GM13977 (cell line): ENCODE measurements at places on chromosomes 5 and 9.

DNA sequence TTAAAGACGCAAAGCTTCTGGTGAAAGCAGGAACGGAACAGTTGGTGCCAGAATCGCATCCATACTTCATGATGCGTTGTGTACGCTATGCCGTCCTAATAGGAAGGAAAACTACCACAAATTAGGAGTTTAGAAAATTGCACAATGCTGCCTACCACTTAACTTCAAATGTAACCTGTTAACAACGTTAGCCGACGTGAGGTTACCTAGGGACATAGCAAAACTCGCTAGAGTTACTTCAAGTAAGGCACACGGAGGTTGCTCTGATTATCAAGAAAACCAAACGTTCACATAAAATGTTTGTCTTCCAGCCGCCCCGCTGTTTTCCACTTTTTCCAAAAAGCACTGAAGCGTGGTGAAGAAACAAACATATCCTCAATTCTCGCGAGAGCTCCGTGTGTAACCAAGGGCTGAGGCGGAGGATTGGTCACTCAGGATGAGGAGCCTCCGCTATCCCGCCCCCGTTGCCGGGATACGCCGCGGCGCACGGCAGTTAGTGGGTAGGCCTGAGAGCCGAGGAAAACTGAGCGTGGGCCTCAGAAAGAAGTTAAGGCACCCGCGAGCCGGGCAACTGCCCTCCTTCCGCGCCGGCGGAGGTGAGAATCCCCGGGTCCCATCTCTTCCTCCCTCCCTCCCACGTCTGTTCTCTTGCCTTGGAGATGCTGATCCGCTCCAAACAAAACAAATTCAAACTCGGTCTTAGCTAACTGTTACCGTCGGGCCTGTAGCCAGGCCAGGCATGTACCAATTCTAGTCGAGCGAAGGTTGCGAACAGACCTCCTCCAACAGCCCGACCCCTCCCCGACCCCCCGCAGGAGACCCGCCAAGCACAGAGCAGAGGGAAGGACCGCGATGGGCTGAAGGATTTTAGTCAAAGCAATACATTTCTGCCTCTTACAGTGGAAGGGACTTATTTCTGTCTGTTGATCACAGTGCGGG lies at the start of gene IFT74:
Gene IFT74 (plus strand): TSS at position 492 of the 939 bp plus-strand sequence. CDS start 5,556 bp downstream, outside the sequence.
- peak; percentile 92 for DNase-seq

DNA sequence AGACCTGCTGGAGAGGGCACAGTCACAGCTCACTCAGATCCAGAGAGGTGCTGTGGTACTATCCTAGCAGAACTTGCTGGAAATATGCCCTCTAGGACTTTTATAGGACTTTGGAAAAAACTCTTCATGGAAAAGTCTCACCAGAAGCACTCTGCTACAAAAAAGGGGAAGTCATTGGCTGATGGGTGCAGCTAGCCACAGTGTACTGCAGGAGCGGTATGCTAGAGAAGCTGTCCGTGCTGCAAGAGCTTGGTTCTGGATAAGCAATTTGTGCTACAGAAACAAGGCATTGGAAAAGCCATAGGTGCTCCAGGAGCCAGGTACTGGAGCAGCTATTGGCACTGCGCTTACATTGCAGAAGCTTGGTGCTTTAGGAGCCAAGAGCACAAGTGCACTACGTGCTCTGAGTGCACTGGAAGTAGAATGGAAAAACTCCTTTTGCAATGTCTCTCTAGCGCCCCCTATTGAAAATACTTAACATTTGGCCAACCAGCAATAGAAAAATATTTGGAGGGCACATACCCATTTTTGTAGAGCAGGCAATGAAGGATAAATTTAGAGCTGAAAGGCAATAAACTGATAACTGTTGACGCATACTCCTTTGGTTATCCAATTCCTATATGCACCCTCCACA lies 83.4 kb downstream of the MEGF10 start:
- no peak for DNase-seq

- DNase-seq, result peak; percentile 72
These were observed 579 bp upstream of the FAM78A start for GRCh38 chr9:131276891-131277286.

DNA sequence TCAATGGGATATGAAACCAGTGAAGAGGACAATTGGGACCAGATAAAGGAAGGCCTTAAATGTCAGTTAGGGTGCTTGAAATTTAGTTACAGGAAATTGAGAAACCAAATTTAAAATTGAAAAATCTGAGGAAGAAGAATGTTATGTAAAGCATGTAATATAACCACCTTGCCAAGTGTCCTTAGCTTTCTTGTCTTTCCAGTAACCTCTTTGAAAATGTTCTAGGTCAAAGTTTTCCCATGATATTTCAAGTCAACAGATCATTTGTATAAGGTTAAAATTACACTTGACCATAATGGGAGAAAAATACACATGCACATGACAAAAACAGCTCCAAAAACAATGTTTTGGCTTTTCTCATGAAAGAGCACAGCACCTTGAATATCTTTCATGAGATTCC lies 21.1 kb downstream of the LOX start:
- no peak for DNase-seq

DNA sequence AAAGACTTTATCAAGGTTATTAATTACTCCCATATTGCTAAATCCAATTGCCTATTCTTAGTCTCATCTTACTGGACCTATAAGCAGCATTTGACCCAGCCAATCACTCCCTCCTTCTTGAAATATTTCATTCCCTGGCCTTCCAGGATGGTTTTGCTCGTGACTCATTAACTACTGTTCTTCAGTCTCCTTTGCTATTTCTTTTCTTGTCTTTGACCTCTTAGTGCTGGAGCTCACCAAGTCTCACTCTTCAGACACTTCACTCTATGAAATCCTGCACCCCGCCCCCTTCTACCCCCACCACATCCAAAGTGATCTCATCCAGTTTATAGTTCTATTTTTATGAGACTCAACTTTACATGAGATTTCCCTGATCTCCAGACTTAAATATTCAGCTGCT lies 803.1 kb upstream of the WWC1 start:
- DNase-seq, result no peak

GRCh38 chr5:57299986-57300385 lies 126.1 kb downstream of the GPBP1 start:
- no peak for DNase-seq

- no peak for DNase-seq
These were observed 284.9 kb upstream of the IRX1 start for GRCh38 chr5:3310541-3311261.

DNA sequence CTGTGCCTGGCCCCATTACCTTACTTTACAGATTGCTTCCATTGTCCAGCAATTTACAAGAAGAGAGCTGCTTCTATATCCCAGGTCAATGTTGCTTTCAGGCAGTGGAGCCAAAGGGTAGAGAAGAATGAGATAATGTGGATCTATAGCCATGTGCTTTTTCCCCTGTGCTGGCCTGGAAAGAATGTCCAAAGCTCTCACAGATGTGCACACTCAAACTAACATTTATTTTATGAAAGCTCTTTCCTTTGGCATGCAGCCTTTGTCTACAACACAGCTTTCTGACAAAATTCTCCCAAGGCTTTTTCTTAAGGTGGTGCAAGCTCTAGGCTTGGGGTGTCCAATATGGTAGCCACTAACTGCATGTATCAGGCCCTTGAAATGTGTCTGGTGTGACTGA lies 217.3 kb downstream of the LRRC70 start:
- no peak for DNase-seq

GRCh38 chr5:177271113-177271512 lies 32.4 kb downstream of the RAB24 start:
- DNase-seq, result no peak

GRCh38 chr9:133609311-133610098 lies at the start of gene FAM163B:
Gene FAM163B, minus strand, starts transcription at chr9:133609389. Its CDS starts 29,166 bp downstream, at chr9:133580223.
- no peak for DNase-seq

- DNase-seq, result no peak
These were observed 259.5 kb downstream of the NR3C1 start for GRCh38 chr5:143143973-143144372.

DNA sequence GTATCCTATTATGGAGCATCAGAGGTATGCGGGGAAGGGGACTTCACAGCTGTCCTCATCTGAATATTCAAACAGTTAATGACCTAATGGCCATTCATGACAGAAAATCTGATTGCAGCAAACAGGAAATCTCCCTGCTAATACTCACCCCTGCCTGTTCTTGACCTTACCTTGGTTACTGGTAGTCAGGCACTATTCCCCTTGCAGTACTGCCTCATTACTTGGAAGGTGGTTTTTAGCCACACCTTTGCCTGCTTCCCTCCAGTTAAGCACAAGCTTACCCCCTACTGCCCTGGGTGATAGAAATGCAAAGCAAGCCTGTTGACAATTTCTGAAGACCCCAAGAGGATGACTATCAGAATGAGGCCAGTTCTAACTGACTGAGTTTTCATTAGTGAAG lies 332.4 kb downstream of the NTRK2 start:
- no peak for DNase-seq

- no peak for DNase-seq
These were observed 64.6 kb downstream of the IL31RA start for GRCh38 chr5:55915783-55916182.

DNA sequence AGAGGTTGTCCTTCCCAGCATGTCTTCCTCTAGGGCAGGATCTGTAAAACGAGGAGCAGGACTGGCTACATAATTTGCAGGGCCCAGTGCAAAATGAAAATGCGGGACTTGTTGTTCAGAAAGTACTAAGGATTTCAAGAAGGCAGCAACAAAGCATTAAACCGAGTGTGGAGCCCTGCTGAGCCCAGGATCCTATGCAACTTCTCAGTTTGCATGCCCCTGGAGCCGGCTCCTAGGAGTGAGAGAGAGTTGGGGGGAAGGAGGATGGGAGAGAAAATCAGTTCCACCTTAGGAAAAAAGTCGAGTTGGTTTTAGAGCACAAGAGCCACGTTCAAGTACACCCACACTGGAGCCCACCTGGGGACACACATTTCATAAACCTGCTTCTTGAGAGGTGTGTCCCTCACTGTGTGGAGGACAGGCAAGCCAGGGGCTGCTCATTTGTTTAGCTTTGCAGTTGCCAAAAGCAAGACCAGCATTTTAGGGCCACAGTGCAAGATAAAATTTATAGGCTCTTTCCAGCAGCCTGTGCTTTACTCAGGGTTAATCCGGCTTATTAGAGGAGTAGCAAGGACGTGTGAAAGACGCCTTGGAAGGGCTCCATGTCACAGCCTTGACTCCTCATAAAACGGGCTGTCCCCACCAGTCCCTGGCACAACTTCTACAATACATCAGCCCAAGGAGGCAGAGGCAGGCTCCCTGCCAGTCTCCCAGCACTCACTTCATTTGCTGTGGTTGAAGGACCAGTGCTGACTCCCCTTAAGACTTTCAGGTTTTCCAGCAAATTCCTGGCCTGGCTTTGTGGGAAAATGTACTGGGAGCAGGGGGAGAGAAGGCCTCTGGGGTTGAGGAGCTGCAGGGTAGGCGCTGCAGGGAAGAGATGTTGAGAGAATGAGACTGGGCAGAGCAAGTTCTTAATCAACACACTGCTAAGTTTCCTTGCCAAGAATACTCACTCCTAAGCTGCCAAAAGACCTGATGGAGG lies 159.7 kb upstream of the SEMA6A start:
- DNase-seq, result no peak

DNA sequence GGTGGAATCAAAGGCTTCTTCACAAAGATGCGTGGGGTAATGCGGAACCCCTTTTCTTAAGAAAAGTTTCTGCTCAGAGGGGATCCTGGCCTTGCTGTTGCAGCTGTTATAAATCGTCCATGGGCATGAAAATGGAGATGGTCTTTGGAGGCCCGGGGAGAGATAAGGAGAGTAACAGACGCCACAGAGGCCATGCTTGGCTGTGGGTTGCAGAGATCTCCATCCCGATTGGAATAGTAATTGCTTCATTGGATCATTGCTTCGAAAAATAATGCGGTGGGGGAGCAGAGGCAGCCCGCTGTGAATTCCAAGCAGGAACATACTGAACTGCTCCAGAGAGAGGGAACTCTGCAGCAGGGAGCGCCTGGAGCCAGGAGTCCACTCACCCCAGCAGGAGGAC lies 55.5 kb downstream of the C5orf15 start:
- DNase-seq, result no peak

GRCh38 chr5:142627383-142628217 lies 58.3 kb downstream of the FGF1 start:
- DNase-seq, result no peak

DNA sequence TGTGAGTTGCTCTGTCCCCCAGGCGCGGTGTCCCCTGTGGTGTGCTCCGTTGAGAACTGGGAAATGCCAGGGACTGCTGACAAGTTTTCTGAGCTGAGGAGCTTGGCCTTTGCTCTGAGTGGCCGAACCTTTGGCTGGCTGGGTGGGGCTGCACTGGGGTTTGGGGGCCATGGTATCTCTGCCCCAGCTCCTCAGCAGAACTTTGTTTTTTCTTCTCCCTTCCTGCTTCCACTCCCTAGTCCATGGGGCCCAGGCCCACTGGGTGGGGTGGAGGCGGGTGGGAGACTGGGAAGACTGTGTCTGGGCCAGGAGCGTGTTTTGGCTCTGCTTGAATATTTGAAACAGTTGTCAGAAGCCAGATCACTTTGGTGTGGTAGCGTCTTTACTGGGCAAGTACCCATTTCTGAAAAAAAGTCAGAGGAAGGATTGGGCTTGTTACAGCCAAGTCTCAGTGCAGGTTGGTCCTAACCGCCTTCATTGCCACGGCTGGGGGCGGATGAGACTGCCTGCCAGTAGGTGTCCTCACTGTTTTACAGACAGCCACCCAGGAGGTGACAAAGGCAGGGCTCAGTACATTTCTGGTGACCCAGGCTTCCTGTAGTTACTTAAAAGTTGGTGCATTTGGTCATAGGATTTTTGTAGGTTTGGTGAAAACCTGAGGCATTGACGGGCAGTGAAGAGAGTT lies 92.7 kb downstream of the DAB2IP start:
- DNase-seq, result peak; percentile 80

GRCh38 chr5:149748471-149749094 lies 18.5 kb downstream of the PPARGC1B start:
- no peak for DNase-seq

DNA sequence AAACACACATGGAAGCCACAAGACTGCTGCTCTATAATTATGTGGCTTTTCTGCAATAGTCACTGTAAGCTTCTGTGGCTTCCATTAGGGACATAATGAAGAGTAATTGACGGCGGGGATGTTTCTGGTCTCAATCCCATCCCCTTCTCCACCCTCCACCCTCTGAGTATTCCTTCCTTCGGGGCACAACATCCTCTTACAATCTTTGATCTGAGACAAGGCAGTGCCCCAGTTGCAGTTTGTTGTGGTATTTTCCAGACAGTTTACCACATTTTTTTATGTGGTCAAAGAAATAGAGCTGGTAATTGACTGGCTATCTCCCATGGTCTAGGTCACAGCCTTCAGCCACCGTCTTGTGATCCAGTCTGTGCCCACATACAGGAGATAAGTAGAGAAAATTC lies 277.7 kb downstream of the NR2F1-AS1 start:
- DNase-seq, result no peak

- no peak for DNase-seq
These were observed 218.2 kb downstream of the PSAT1 start for GRCh38 chr9:78515108-78515507.

GRCh38 chr5:36403632-36404311 lies 102.1 kb upstream of the RANBP3L start:
- no peak for DNase-seq

- DNase-seq, result no peak
These were observed 25.6 kb downstream of the SLC6A3 start for GRCh38 chr5:1419476-1420210.

- no peak for DNase-seq
These were observed 276.3 kb upstream of the MSX2 start for GRCh38 chr5:174448041-174448440.
